Cortex of kidney (tissue), 1 donor: ENCODE measurements at places on chromosomes 13 and 19.

DNA sequence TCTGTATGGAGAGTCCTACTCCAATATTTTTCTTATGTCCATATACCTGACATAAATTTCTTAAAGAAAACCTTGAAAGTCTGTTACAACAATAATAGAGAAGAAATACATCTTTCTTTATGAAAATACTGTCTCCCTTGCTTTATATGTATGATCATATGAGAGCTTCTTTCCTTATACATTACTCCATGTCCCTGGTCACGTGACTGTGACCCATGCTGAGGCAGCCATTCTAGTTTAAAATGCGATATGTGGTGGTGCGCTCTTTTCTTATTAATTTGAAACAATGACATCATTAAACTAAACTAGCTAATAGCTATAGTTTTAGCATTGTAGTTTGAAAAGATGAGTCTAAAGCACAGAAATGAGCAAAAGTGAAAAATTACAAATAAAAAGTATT is 1120.3 kb upstream of the PRR20A start:
- no peak for DNase-seq

DNA sequence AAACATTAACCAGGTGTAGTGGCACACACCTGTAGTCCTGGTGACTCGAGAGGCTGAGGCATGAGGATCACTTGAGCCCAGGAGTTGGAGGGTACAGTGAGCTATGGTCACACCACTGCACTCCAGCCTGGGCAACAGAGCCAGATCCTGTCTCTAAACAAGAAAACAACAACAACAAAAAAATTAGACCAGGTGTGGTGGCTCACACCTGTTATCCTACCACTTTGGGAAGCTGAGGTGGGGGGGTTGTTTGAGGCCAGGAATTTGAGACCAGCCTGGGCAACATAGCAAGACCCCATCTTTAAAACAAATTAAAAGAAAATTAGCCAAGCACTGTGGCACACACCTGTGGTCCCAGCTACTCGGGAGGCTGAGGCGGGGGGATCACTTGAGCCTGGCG is 20.8 kb upstream of the PTPRS start:
- DNase-seq, result no peak

DNA sequence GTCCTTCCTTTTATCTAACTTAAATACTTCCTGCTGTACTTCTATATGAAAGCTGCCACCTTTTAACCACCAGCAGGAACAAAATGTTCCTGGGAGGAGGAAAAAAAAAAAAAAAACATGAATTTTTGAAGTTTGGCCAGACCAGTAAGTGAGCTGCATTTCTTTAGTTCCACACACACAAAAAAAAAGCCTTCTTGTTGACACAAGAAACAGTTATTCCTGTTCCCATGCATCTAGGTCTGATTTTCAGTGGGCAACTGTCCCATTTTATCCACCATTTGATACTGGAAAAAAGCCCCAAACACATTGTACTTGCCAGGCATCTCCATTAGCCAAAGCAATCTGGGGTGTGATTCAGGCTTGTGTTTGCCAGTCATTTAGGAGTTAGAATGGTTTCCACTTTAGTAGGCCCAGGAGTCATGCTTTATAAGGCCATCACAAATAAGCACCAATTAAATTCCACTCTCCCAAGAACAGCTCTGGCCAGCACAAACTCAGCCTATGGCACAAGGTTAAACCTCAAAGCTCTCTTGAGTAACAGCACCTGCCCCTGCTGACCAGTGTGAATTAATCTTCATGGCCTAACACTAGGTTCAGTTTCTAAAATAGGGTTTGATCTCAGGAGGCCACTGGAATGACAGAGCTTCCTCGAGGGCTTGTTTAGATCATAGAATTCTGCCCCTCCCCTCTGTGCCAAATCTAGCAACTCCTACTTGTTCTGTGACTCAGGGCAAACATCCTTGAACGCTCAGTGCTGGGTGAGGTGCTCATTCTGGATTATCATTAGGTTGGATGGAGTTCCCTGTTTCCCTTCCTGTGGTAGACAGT is 67.1 kb downstream of the NUFIP1 start:
- no peak for DNase-seq

GRCh38 chr19:10238172-10238783 is 7.1 kb upstream of the S1PR2 start:
- no peak for DNase-seq

GRCh38 chr13:26599403-26599802 is 41.9 kb downstream of the WASF3 start:
- no peak for DNase-seq

DNA sequence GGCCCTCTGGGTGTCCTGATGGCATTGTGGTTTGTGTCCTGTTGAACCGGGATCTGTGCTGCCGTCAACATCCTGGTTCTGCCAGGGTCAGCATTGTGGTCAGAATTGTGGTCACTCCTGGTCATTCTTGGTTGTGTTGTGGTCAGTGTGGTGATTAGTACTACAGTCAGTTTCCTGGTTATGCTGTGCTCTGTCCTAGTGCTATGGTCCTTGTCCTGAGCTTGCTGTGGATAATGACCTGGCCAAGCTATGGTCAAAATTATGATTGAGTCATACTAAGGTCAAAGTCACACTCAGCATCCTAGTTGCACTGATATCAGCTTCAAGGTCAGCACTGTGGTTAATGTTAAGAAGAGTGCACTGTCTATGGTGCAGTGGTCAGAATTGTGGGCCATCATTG is 4.5 kb upstream of the OLFM2 start:
- DNase-seq, result no peak

- DNase-seq, result no peak
Observed at GRCh38 chr13:77056382-77056781, 29.4 kb upstream of the FBXL3 start.

GRCh38 chr13:41345165-41345913 is 34.3 kb downstream of the NAA16 start:
- DNase-seq, result no peak

GRCh38 chr19:1047696-1048147 is 7.8 kb downstream of the ABCA7 start:
- DNase-seq, result no peak

GRCh38 chr19:5927441-5927821 is 13.4 kb downstream of the CAPS start:
- no peak for DNase-seq

DNA sequence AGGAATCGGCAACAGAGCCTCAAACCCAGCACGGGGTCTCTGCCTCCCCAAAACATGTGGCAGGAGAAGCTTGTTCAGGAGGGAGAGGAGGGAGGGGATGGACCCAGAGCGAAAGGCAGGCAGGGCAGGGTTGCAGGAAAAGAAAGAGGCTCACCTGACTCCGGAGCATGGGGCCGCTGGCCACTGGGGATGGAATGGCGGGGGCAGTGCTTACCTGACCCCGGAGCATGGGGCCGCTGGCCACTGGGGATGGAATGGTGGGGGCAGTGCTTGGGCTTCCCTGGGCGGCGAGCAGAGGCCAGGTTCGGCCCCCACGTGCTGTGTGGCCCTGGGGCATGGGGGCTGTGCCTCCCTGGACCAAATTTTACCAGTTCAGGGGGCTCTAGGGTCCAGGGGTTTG is 13.3 kb upstream of the CELF5 start:
- no peak for DNase-seq

DNA sequence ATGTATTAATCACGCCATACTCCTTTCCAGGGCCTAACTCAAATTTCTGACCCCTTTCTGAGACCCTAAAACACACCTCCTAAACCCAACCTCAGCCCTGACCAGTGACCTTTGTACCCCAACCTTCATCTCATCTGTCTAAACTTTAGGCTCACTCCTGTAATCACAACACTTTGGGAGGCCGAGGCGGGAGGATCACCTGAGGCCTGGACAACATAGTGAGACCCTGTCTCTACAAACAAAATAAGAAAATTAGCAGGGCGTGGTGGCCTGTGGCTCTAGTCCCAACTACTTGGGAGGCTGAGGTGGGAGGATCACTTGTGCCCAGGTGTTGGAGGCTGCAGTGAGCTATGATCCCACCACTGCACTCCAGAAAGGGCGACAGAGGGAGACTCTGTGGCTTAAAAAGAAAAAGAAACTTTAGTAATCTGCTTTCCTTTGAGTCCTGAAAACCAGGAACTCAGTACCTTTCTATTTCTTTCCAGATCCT is 4.7 kb downstream of the RTN2 start:
- no peak for DNase-seq

DNA sequence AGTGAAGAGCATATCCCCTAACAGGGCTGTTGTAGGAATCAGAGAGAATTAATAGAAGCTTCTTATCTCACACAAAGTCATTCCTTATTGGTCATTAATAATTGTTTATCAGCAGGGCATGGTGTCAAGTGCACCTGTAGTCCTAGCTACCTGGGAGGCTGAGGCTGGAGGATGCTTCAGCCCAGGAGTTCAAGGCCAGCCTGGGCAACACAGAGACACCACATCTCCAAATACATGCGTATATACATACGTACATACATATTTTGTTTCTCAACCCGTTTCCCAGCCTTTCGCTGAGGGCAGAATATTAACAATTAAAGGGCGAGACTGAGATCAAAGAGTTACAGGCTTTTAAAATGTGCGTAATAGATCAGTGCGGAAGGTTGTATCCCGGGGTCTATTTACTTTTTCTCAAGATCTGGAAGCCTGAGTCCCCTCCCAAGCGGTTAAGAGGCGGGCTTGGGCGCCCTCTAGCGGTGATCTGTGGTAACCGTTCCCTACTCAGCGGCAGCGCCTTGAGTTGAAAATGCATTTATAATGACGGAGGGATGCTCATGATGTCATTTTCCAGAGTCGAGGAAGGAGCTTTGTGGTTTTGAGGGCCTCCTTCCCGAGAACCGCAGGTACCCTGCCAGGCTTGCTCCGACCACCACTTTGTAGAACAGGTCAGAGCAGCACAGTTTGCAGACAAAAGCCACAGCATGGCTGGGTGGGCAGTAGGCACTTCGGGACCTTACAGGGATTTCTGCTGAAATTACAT is 169.6 kb upstream of the GPR12 start:
- no peak for DNase-seq

DNA sequence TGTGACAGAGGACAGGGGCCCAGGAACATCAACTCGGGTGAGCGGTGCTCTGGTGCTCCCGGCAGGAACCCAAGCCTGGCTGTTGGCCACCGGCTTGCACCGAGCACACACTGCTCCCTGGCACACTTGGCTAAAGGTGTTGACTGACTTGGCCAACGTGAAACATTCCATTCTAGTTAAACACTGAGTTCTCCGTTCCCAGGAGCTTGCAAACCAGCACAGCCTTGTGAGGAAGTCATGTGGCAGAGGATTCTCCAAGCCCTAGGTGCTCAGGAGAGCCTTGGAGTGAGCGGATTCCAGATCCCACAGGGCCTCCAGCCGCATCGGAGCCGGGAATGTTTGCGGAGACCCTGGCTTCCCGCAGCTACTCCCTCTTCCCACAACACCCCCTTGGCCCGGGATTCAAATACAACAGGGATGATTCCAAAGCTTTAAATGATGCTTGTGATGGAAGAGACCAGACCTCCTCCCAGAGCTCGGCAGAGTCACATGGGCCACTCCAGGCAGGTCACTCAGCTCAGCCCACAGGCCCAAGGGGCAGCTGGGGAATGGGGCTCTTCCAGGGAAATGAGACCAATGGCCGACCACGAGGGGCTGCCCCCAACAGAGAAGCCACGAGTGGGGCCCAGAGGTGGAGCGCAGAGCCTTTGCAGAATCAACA is 2.9 kb downstream of the C13orf46 start:
- DNase-seq, result no peak

DNA sequence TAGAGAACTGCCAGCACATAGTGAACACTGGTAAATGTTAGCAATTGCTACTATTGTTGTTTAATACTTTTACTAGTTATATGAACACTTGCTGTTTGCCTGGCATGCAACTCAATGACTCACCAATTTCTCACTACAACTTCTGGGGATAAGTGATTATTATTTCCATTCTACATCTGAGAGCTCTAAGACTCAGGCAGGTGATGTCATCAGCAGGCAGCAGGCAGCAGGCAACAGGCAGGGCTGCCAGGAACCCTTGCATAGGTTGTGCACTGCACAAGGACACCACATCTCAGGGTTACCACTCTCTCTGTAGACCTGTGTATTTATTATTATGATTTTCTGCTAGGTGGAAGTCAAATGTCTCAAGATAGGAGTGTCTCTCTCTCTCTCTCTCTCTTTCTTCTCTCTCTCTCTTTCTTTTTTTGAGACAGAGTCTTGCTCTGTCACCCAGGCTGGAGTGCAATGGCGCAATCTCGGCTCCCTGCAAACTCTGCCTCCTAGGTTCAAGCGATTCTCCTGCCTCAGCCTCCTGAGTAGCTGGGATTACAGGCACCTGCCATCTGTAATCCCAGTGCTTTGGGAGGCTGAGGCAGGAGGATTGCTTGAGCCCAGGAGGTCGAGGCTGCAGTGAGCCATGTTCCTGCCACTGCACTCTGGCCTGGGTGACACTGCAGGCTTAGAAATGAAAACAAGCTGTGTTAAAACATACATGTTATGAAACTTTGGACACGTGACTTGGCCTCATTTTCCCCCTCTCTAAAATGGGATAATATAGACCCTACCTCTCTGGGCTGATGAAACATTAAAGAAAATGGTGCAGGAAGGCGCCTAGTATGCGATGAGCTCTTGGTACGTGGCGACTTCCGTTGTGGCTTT is 22.7 kb downstream of the HPN start:
- DNase-seq, result no peak

GRCh38 chr13:33233547-33233946 is 52.0 kb downstream of the STARD13 start:
- no peak for DNase-seq

DNA sequence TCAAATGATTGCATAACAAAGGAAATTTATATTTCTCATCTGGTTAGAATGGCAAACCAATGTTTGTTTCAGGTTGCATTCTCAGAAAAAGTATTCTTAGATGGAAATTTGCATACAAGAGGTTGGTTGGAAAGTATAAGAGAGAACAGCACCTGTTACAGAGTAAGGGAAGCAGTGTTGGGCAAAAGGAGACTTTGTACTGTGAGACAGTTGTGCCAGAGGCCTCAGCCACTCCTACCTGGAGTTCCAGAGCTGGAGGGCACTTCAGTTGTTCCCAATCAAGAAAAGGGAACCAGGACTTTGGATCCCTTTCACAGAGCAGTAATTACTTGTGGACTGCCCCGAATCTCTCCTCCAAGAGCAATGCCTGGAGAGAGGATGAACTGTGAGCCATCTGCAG is 81.8 kb downstream of the SPRY2 start:
- no peak for DNase-seq

- no peak for DNase-seq
Observed at GRCh38 chr13:41942462-41943094, 18.3 kb downstream of the VWA8 start.

DNA sequence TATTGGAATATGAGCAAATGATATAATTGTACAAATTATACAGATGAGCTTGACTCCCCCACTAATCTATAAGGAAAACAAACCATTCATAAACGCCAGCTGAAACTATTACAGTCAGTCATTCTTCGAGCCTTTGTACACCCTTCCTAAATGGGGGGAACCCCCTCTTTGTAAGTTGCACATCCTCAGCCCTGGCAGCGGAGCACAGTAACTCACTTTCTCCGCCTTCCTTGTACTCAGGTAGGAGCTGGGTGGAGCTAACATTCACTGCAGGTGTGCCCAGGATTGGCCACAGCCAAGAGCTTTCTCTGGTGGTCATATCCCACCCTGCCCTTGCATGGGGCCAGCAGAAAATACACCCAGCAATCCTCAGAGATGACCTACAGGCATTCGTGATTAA is 28.6 kb downstream of the PIN1 start:
- no peak for DNase-seq

- DNase-seq, result no peak
Observed at GRCh38 chr13:72692884-72693514, 34.4 kb downstream of the MZT1 start.

- no peak for DNase-seq
Observed at GRCh38 chr13:66559093-66559492, 671.0 kb downstream of the PCDH9 start.

GRCh38 chr13:51240958-51241357 is 18.8 kb downstream of the FAM124A start:
- DNase-seq, result no peak
